Stimulated activated CD4-positive, alpha-beta T cell treated with anti-CD3 and anti-CD28 coated beads, Interleukin-1b, Interleukin-23, amount 100 ng/mL, for 1 hour (primary cell): ENCODE measurements at places on chromosomes 13 and 19.

DNA sequence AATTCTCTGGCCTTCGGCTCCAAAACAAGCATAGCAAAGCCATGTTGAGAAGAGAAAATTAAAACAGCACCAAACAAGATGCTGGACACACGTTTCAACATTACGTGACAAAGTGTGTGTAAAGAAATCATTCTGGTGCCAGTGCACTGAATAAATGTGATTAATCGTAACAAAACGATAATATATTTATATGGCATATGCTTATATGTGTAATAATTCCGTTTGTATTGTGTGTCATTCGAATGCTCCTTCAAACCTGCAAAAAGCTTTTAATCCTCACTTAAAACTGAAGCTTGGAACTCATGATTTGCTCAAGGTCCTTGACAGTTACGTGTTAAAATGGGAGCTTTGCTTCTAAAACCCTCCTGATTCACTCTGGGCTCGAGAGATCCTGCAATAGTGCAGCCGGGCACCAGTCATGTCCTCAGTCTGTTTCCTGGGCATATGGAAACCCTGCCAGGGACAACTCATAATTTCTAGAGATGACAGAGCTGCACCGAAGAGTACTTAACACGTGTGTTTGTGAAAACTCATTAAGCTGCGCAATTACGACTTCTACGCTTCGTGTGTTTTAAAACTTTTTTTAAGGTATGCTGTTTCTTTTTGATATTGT, 731 bp upstream of the AKAP8L start:
- DNase-seq: no peak

GRCh38 chr13:42350141-42350540, 78.2 kb downstream of the AKAP11 start:
- DNase-seq: no peak

DNA sequence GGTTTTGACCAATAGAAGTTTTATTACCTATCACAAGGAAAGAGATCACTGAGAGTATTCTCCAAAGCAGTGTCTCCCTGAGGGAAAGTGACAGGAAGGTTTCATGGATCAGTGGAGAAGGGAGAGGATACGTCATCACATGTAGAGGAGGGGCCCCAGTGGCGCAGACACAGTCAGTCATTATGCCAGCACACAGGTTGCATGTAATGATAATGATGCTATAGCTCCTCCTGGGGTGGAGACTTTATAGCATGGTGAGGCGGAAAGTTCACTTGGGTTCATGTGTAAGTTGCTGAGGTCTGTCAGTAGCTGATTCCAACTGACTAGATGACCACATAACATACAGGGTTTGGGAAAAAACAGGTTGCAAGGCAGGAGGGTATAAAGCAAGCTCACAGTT, 88.8 kb downstream of the FNDC3A start:
- no peak for DNase-seq

DNA sequence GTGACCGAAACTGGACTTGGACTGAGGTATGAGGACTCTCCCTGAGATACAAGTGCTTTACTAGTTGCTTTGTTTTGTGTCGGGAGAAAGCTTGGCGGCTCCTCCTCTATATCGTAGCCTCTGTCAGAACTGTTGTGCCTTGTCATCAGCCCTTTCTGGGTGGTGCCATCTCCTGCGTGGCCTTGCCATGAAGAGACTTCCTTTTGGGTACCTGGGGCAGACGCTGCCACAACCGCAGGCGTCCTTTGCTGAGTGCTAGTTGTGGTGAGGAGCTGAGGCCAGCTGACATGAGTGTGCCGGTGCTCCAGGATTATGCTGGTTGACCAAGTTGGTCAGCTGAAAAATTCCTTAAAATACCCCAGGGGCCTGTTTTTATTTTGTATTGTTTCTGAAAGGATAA, 124.5 kb downstream of the AKAP11 start:
- DNase-seq: no peak

DNA sequence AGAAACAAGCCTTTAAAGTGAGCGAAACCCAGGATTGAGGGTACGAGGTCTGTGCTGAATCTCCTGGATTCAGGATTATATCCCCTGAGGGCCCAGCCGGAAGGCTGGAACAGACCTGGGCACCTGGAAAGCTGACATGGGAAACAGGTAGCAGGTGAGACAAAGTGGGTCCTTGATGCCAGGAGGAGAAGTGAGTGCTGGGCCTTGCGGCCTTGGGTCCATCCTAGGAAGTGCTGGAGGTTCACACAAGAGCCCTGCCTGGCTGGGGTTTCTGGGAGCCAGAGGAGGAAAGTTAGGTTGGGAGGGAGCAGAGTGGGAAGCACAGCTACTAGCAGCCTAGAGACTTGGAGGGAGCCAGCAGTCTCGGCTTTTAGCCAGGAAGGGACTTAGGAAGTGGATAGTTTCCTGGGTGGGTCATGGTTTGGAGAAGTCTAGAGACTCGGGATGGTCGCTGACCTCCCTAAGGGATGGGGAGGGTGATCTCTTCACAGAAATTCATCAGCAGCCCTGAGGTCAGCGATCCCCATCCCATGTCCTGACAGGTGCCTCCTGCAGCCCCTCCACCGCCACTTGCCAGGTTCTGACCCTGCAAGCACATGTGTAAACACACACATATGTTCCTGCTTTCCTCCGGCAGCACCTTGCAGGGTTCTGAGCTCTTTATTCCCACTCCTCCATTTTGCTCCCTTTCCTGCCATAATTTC, 29.4 kb upstream of the ZNF492 start:
- DNase-seq: no peak

DNA sequence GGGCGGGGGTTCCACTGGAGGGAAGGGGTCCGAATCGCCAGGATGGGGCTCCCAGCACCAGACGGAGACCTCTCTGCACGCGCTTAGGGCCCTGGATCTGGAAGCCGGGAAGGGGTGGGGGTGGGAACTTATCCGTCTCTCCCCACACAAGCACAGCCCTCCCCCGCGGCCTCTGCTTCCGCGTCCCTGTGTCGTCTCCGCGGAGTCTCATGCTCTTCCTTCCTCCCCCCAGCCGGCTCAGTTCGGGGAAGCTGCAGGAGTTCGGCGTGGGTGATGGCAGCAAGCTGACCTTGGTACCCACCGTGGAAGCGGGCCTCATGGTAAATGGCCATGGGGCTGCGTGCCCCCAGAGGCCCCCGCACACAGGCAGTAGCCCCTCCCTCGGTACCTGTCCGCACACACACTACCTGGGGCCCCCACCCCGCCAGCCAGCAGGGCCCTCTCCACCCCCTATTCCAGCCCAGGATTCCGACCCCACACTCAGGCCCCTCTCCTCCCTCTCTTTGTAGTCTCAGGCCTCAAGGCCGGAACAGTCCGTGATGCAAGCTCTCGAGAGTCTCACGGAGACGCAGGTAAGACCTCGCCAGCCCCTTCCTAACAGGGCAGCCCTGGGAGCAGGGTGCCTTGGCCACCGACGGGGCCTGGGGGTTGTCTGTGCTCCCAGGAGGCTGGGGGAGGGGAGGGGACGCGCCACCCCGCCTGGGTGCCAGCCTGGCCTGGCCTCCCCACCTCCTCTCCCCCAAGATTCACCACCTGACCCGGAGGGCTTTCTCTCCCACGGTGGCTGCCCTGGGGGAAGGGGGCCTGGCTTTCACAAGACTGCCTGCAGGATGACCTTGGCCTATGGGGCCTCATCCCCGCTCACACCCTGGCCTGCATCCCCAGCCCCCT, 3.2 kb downstream of the MIDN start:
- no peak for DNase-seq

GRCh38 chr13:110118106-110118505, 188.9 kb downstream of the COL4A1 start:
- DNase-seq: no peak

GRCh38 chr19:6791237-6791636, 18.7 kb downstream of the VAV1 start:
- DNase-seq: no peak

DNA sequence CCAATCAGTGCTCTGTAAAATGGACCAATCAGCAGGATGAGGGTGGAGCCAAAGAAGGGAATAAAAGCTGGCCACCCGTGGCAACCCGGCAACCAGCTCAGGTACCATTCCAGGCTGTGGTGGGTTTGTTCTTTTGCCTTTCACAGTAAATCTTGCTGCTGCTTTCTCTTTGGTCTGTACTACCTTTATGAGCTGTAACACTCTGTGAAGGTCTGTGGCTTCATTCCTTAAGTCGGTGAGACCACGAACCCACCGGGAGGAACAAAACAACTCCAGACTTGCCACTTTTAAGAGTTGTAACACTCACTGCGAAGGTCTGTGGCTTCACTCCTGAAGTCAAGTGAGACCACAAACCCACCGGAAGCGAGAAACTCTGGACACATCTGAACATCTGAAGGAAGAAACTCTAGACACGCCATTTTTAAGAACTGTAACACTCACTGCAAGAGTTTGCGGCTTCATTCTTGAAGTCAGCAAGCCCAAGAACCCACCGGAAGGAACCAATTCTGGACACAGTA, 16.5 kb upstream of the SPACA6 start:
- no peak for DNase-seq

DNA sequence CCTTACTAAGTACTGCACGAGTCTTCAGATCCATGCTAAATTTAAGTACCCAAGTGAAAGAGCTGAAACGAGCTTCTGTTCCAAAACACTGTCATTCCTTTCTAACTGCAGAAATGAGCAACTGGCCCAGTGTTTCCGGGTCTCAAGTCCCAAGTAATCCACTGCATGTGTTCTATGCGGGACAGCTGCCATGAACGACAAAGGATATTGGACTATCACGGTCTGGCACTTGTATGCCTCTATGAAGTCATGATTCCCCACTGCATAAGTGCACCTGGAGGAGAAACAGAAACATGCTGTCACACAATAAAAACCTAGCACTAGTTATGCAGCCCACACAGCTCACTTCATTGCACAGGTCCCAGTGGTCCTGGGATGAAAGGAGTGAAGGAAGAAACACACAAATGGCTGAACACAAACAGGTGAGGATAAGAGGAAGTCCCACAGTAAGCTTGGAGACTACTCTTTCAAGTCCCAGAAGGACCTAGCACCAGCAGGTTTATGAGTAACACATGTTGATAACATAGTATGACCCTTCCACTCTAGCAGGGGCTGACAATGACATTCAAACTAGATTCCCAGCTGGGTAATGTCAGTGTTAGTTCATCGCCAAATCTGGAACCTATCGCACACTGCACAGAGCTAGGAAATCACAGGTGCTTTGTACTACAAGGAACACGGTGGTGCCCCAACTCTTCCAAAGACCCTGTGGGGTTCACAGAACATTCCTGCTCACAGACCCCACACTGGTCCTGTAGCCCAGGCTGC, 11.3 kb downstream of the PCID2 start:
- no peak for DNase-seq

- no peak for DNase-seq
Observed at GRCh38 chr13:77678691-77679235, 18.7 kb upstream of the SLAIN1 start.

DNA sequence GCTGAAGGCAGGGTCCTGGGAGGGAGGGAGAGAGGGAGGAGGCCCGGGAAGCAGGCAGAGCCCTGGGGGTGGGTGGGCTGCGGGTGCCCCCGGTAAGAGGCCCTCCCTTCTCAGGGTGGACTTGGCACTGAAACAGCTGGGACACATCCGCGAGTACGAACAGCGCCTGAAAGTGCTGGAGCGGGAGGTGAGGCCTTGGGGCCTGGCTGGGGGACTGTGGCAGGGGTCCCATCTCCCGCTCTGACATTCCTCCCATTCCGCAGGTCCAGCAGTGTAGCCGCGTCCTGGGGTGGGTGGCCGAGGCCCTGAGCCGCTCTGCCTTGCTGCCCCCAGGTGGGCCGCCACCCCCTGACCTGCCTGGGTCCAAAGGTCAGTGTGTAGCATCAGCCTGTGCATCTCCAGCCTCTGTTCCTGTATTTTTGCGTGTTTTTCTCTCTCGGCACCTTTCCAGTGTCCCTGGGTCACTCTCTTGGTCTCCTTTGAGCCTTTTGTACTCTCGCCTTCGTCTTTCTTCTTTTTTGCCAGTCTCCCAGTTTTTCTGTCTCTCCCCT, 53.4 kb downstream of the TRPM4 start:
- DNase-seq: no peak

DNA sequence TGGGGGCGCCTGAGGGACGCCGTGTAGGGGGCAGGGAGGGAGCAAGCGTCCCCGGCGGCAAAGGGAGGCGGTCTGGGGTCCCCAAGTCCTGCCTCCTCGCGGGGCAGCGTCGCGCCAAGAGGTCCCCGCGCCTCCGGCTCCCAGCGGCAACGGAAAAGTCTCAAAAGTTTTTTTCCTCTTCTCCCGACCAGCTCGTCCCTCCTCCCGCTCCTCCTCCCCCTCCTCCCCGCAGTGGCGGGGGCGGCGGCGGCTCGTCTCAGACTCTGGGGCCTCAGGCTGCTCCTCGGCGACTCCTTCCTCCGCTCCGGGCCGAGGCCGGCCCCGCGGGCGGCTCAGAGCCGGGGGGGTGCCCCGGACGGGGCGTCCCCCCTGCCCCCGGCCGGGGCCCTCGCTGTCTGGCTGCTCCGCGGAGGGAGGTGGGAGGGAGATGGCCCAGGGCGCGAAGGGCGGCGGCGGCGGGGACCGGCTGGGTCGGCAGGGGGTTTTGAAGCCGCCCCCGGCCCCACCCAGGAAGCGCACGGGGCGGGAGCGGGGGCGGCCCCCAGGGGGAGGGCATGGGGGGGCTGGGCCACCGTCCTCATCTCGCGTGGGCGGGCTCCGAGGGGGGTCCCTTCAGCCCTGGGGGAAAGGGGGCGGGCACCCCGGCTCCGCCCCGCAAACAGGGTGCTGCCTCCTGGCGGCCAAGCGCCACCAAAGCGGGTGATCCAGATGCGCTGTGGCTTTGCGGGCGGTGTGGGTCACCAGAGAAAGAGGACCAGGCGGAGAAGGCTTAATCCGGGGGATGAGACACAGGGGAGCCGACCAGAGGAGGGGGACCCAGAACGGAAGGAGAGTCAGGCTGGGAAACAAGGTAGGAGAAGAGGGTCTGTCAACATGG, at the start of gene TGFB1:
TGFB1 (minus strand) TSS at position 457 of the 877 bp plus-strand sequence. CDS start 878 bp downstream, outside the sequence.
- DNase-seq: peak; percentile 87

GRCh38 chr19:18053576-18054219, 33.0 kb downstream of the IL12RB1 start:
- no peak for DNase-seq

- no peak for DNase-seq
Observed at GRCh38 chr13:19927117-19927748, 31.3 kb upstream of the ZMYM2 start.

DNA sequence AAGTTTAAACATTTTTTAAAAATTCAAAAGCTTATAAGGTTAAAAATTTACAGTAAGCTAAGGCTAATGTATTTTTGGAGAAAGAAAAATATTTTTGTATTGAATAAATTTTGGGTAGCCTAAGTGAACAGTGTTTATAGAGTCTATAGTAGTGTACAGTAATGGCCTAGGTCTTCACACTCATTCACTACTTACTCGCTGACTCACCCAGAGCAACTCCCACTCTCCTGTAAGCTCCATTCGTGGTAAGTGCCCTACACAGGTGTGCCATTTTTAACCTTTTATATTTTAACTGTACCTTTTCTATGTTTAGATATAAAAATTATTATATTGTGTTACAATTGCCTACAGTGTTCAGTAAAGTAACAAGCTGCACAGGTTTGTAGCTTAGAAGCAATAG, 96.6 kb upstream of the FREM2 start:
- DNase-seq: no peak

- DNase-seq: no peak
Observed at GRCh38 chr13:111099290-111099689, 15.8 kb upstream of the ARHGEF7 start.

DNA sequence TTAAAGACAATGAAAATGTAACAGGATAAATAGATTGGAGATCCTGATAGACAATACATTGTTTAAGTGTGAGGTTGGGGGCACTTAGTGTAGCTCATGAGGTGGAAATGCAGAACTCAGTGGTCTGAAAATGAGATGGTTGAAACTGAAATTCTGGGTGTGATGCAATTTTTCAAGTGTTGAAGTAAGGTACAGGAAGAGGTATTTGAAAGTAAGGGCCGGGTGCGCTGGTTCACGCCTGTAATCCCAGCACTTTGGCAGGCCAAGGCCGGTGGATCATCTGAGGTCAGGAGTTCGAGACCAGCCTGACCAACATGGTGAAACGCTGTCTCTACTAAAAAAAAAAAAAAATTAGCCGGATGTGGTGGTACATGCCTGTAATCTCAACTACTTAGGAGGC, 113.0 kb downstream of the UFM1 start:
- DNase-seq: no peak
